ENCODE measurements at places on chromosomes 1 and 21.

DNA sequence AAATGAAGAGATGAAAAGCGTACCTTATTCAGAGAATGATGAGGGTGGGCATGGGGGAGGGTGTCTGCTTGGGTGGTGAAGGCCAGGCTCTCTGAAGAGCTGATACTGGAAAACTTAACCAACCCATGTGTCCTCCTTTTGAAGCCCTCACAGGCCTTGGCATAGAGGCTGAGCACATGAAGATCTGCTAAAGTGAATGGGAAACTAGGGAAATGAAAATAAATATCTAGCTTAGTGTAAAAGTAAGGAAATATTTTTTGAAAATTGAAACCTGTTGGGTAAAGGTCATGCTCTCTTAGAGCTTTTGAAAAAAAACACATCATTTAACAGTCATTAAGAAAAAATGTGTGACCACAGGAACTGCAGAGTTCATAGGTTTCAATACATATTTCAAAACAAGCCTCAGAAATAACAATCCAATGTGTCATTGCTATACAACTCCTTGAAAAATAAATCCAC is 40.5 kb upstream of the RALGPS2 start:
- no peaks in the 10 kb centered on the region for H3K4me1 ChIP-seq
- no peak overlapping the region for H3K4me3 ChIP-seq
- H3K27me3 ChIP-seq, result no peaks in the 10 kb centered on the region
- H3K36me3 ChIP-seq, result no peaks in the 10 kb centered on the region
- ATAC-seq, result peak; percentile 65

DNA sequence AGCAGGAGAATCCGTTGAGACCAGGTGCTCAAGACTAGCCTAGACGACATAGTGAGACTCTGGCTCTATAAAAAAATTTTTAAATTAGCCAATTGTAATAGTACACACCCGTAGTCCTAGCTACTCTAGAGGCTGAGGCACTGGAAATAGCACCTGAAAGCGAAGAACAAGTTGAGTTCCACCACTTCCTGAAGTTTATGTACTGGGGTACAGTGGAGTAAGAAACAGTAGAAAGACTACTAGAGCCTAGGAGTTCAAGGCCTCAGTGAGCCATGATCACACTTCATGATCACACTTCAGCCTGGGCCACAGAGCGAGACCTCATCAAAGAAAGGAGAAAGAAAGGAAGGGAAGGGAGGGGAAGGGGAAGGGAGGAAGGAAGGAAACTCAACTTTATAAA is 19.8 kb downstream of the RSBN1 start:
- no peak overlapping the region for H3K4me3 ChIP-seq
- H3K4me1 ChIP-seq, result no peaks in the 10 kb centered on the region
- no peaks in the 10 kb centered on the region for H3K36me3 ChIP-seq
- H3K27me3 ChIP-seq, result no peaks in the 10 kb centered on the region
- no peak for ATAC-seq

DNA sequence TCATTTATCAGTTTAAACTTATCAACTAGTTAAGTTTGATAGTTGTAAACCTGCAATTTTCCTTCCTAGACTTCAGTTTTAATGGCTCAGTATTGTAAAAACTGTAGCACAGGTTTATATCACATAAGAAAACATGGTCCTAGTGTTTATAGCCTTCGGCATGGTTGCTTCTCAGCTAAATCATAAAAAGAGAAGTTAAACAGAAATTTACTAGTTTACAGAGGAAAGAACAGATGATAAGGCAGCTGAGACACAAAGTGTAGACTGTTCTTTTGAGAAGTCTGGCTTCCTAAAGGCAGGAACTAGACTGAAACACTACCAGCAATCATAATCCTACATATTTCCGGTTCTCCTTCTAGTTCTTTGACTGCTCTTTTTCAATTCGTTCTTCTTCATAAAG is 39.8 kb downstream of the WNT2B start:
- peaks cover 15% of the 10 kb centered on the region for H3K4me1 ChIP-seq
- no peak for ATAC-seq
- H3K27me3 ChIP-seq, result no peaks in the 10 kb centered on the region
- peaks cover 60% of the 10 kb centered on the region for H3K36me3 ChIP-seq

DNA sequence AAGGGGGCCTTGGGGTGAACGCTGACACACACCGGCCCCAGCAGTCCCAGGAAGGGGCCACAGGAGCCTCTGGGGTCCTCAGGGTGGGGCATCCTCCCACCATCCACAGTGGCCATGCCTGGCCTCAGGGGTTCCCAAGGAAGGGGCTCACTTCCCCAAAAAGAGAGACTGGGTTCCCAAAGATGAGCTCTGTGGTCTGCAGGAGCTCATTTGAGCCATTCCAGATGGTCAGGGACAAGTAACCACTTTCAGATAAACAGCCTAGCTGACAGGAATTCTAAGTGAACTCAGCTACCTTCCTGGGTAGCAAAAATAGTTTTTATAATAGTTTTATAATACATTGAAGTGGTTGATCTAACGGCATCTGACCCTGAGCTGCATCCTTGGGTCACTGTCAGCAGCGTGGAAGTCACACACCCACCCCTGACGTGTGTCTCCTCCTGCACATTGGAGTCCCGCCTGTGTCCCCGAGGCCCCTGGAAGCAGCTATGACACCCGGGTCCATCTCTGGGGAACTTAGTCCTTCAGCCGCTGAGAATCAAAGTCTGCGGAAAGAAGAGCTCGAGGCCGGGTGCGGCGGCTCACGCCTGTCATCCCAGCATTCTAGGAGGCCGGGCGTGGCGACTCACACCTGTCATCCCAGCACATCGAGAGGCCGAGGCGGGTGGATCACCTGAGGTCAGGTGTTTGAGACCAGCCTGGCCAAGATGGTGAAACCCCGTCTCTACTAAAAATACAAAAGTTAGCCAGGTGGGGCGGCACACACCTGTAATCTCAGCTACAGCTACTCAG is 5.7 kb upstream of the TMEM240 start:
- H3K27me3 ChIP-seq, result no peaks in the 10 kb centered on the region
- no peak overlapping the region for H3K27ac ChIP-seq
- peaks cover 21% of the 10 kb centered on the region for H3K4me1 ChIP-seq

GRCh38 chr1:35475356-35475755 is 81.8 kb downstream of the KIAA0319L start:
- no peak overlapping the region for H3K27ac ChIP-seq
- ATAC-seq, result no peak
- no peaks in the 10 kb centered on the region for H3K36me3 ChIP-seq
- no peaks in the 10 kb centered on the region for H3K4me1 ChIP-seq

DNA sequence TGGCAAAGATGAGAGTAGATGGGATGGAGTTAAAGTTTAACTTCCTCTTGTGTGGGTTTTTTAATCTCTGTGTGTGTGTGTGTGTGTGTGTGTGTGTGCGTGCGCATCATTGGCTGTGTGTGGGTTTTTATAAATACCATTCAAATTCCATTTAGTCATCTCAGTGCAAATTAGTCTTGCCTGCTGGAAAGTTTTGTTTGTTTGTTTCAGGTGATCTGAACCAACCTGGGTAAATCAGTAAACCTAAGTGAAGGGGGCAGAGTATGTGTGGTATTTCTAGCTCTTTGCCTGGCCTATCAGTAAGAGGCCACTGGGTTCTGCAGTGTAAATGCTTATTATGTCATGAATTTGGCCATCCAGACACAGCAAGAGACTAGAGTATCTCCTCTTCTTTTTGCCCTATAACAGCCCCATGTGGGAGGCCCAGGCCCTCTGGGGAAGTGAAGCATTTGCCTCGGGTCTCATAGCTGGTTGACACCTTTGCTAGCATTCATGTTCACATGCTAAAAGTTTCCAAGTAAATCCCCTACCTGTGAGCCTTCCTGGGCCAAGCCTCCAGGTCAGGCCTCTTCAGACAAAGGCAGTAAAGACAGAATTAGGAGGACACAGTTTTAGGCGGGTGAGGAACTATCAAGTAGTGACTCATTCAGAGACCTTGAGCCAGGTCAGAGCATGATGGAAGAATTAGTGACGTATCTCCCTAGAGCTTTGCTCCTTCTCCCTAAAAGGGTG is 14.7 kb downstream of the INTS3 start:
- H3K4me3 ChIP-seq, result no peak overlapping the region
- peak; percentile 88 for ATAC-seq
- no peaks in the 10 kb centered on the region for H3K27me3 ChIP-seq
- H3K4me1 ChIP-seq, result peaks cover 23% of the 10 kb centered on the region

GRCh38 chr1:28437924-28438699 is 67.7 kb upstream of the RCC1 start:
- peak overlapping the region; percentile 80 for H3K27ac ChIP-seq
- no peaks in the 10 kb centered on the region for H3K27me3 ChIP-seq
- peak overlapping the region; percentile 22 for H3K4me3 ChIP-seq

GRCh38 chr1:185869590-185869989 is 135.4 kb downstream of the HMCN1 start:
- no peak overlapping the region for H3K4me3 ChIP-seq
- H3K27me3 ChIP-seq, result no peaks in the 10 kb centered on the region
- H3K36me3 ChIP-seq, result peaks cover 8% of the 10 kb centered on the region
- H3K27ac ChIP-seq, result no peak overlapping the region
- H3K4me1 ChIP-seq, result peaks cover 21% of the 10 kb centered on the region

- no peaks in the 10 kb centered on the region for H3K27me3 ChIP-seq
- no peak for ATAC-seq
Observed at GRCh38 chr1:235859789-235860188, 6.9 kb downstream of the LYST start.

DNA sequence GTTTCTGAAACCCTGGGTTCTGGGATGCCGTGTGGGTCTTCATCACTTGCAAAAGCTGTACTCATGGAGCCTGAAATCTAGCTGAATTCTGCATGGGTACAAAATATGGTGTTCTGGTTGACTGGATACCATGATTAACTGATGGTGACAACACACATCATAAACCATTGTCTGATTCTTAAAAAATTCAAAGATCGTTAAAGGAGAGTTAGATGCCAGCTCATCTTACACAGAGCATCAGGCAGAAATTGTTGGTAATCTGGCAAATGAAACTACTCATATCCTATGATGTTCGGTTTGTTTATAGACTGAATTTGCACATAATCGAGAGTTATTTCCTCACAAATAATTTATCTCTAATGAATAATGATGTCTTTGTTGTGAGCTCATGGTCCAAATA is 218.1 kb upstream of the PKN2 start:
- no peak overlapping the region for H3K4me3 ChIP-seq
- H3K36me3 ChIP-seq, result no peaks in the 10 kb centered on the region
- no peak for ATAC-seq
- H3K27me3 ChIP-seq, result no peaks in the 10 kb centered on the region
- no peaks in the 10 kb centered on the region for H3K4me1 ChIP-seq

DNA sequence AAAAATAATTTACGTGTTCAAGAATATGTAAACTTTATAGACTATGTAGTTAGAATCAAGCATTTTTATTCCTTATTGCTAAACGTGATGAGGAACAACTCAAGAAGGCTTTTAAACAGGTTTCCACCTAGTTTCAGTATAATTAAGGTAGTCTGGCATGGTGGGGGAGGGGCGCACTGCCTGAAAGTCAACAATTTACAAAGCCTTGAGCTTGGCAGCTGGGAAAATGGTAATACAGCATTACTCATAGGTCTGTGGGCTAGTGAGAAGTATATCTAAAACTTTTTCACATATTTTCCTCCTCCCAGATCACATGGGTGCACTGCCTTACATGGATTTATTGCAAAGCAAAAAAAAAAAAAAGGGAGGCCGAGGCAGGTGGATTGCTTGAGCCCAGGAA is 75.2 kb downstream of the EVI5 start:
- H3K27ac ChIP-seq, result no peak overlapping the region
- ATAC-seq, result no peak
- H3K4me3 ChIP-seq, result no peak overlapping the region
- no peaks in the 10 kb centered on the region for H3K27me3 ChIP-seq
- no peaks in the 10 kb centered on the region for H3K36me3 ChIP-seq
- H3K4me1 ChIP-seq, result no peaks in the 10 kb centered on the region

DNA sequence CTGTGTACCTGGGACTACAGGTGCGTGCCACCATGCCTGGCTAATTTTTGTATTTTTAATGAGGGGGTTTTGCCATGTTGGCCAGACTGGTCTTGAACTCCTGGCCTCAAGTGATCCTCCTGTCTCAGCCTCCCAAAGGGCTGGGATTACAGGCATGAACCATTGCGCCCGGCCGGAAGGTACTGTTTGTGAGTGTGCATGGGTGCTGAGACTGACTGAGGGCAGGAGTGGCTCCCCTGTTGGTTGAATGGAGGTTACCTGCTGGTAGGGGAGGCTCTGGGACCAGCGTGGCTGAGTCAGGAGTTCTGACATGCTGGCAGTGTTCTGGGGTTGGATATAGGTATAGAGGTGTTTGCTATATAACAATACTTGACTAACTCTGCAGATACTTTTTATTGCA is 10.4 kb downstream of the PRMT2 start:
- H3K27me3 ChIP-seq, result no peaks in the 10 kb centered on the region
- H3K36me3 ChIP-seq, result peaks cover 94% of the 10 kb centered on the region
- no peak overlapping the region for H3K27ac ChIP-seq
- no peak for ATAC-seq

GRCh38 chr1:218344814-218345672 is at the start of gene TGFB2:
TSS of gene TGFB2 (plus strand) at chr1:218345336. CDS start at chr1:218346702, 1,366 bp downstream.
- peaks cover 38% of the 10 kb centered on the region for H3K4me1 ChIP-seq
- no peaks in the 10 kb centered on the region for H3K27me3 ChIP-seq
- H3K4me3 ChIP-seq, result peak within 1 kb of the TSS; percentile 55
- no peaks in the 10 kb centered on the region for H3K36me3 ChIP-seq
- peak within 1 kb of the TSS; percentile 87 for H3K27ac ChIP-seq

DNA sequence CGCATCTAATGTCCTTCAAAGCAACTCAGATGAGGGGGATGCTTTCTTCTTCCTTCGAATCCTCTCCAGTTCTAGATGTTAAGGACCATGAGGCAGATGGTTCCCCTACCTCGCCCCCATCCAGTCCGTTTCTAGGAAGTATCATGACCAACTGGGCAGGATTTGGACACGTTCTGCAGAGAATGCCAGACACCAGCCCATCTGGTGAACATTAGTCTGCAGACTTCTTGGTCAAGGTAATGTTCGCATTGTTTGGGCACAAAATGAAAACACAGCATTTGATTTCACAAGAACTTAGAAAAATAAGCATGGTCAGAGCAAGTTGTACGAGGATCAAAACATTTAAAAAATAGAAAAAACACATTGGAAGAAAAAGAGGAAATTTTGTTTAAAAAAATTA is 25.4 kb upstream of the ADARB1 start:
- ATAC-seq, result no peak
- H3K36me3 ChIP-seq, result no peaks in the 10 kb centered on the region
- no peaks in the 10 kb centered on the region for H3K4me1 ChIP-seq
- no peak overlapping the region for H3K4me3 ChIP-seq
- no peaks in the 10 kb centered on the region for H3K27me3 ChIP-seq
